ENCODE measurements at places on chromosomes 5 and 9.

- DNase-seq, result no peak
Measured at GRCh38 chr5:113005454-113005853, 28.9 kb downstream of the DCP2 start.

DNA sequence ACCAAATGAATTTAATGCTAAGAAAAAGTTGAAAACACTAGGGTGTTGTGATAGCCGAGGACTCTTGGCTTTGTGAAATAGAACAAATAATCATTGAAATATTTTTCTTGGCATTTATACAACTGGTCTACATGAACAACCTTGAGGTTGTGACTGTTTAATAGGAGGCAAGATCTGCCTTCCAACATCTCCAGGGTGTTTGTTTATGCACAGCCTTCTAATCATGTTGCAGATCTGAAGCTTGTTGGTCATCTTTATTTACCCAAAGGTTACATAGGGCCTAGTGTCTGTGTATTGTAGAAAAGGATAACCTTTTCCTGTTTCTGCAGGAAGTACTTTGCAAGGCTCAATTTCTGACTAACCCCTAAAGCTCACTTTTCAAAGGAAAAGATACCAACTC is 65.2 kb upstream of the RANBP3L start:
- DNase-seq, result no peak

DNA sequence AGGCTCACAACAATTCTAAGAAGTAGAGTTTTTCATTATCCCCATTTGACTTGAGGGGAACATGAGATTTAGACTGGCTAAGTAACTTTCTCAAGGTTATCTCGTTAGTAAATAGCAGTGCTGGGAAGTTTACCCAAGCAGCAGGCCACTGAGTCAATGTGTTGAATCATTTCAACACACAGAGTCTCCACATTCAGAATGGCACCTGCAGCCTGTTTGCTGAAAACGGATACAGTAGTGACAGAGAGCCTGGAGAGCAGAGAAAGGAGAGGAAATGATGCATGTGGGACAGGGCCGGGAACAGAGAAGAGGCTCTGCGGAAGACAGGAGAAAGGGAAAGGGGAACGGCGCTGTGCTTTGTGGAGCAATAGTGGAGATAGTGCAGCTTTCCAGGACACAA is 33.5 kb upstream of the ZSWIM6 start:
- no peak for DNase-seq

DNA sequence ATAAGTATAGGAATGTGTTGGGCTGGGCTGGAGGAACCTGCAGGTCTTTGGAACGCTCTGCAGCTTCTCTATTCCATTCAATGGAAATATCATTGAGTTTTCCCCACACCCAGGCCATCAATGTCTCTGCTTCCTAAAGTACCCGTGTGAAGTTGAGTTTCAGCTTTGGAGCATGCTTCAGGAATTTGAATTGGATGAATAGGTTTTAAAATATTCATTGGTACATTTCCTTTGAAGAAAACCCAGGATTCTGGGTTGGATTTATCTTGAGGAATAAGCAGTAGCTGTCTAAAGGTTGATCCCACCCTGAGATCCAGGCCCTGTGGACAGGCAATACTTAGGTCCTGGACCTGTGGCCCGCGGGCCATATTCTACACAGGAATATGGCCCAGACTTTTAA is 37.3 kb downstream of the INSYN2B start:
- no peak for DNase-seq

- DNase-seq, result peak; percentile 80
Measured at GRCh38 chr9:73143711-73144328, 7.8 kb upstream of the ANXA1 start.

- DNase-seq, result no peak
Measured at GRCh38 chr9:14831661-14832060, 78.6 kb downstream of the FREM1 start.

Measured in inflammatory macrophage treated with lipopolysaccharide for 1 hour (primary cell).